ENCODE measurements at places on chromosomes 16 and 17.
A peak's percentile ranks its signal among the peaks of the same experiment; 100 is the strongest.

DNA sequence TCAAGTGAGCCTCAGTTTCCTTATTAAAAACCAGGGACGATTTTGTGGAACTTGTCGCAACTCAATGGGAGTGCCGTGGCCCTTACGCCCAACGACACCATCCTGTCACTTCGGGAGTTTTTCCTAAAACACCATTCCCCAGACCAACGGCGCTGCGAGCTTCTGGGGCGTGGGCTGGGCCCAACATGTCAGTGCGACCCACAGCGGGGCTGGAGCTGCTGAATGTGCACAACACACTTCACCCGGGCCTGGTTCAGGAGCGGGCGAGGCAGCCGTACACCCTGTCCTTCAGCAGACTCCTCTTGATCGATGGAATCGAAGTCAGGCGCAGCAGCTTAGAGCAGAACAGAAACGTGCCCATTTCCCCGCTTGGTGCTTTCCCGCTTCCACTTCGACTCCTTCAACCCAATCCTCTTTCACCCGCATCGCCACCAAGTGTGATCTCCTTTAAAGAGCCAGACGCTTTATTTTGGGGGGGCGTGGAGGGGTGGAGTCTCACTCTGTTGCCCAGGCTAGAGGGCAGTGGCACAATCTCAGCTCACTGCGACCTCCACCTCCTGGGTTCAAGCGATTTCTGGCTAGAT, 13.2 kb upstream of the SLC7A5 start:
- DNase-seq: no peak

- DNase-seq: no peak
These were observed 6.2 kb downstream of the CHAD start for GRCh38 chr17:50462446-50462845.

GRCh38 chr16:59459806-59460205, 725.7 kb upstream of the GOT2 start:
- no peak for DNase-seq

GRCh38 chr16:1062895-1063294, 9.7 kb upstream of the SSTR5 start:
- no peak for DNase-seq

DNA sequence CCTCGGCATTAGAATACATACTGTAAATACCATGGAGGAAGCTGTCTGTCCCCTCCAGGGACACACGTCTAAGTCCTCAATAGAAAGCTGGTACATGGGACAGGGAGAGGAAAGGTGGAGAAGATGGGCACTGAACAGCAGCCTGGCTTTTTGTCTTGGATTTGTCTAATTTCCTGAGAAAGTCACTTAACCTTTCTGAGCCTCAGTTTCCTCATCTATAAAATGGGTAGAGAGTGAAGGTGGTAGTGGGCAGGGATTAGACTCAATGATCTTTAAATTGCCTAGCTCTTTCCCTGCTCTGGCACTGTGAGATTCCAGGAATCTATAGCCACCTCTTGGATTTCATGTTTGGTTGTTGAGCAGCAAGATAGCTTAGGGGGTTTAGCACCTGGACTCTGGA, 96.2 kb downstream of the ASIC2 start:
- no peak for DNase-seq

GRCh38 chr16:1335996-1336395, 2.6 kb downstream of the BAIAP3 start:
- DNase-seq: no peak

DNA sequence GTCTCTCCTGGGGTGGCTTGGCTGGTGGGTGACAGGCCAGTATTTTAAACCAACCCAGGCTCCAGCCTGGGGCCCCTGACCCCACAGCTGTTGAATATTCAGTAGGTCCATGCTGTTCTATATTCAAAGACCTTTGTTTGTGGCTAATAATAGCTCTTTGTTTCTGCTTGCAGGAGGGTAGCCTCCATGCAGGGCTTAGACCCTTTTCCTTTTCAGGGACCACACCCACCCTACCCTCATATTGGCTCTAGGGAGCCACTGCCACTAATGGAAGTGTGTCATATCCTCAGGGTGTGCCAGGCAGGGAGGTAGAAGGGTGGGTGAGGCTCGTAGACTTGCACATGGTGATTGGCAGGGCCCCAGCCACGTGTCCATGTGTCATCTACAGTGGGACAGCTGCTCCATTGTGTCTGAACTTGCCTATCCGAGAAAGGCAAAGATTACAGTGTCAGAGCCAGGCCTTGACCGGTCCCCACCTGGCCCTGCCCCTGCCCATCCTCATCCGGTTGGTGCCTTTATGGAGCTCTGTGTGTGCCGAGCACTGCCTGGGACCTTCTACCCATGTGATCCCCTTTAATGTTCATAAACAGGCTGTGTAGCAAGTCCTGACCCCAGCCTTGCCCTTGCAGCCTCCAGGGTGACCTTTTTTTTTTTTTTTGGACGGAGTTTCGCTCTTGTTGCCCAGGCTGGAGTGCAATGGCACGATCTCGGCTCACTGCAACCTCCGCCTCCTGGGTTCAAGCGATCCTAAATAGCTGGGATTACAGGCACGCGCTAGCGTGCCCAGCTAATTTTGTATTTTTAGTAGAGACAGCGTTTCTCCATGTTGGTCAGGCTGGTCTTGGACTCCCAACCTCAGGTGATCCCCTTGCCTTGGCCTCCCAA, 22.1 kb downstream of the TMC7 start:
- peak; percentile 26 for DNase-seq

DNA sequence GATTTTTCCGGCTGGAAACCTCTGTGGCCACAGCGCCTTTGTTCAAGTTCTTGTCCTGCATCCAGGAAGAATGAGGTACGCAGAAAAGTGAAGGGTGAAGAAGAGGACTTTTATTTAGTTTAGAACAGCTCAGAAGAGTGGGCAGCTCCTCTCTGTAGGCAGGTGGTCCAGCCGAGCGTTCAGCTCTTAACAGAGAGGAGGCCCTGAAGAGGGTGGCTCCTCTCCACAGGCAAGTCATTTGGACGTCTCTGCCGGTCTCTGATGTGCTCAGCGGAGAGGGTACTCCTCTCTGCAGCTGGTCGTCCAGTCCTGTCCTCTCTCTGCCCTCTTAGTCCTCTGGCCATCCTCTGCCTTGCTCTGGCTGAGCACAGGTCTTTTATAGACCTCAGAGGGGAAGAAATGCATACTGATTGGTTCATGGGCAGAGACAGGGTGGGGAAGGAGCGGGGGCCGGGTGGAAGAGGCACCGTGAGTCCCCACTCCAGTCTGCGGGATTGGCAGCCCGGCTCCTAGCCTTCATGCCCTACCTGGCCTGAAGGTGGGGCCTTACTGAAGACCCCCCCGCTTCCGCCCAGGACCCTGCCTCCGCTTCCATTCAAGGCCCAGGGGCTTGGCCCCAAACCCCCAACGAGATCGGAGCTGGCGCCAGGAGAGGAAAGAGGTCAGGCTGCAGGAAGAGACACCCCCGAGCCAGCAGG, 70.0 kb upstream of the NKD1 start:
- DNase-seq: no peak

- DNase-seq: no peak
These were observed 542.4 kb upstream of the C16orf82 start for GRCh38 chr16:26524281-26524680.

GRCh38 chr16:76963614-76964315, 227.2 kb upstream of the MON1B start:
- DNase-seq: no peak

- DNase-seq: peak; percentile 62
These were observed 24.5 kb downstream of the GPR142 start for GRCh38 chr17:74391771-74392170.

- no peak for DNase-seq
These were observed 7.5 kb downstream of the SLC6A4 start for GRCh38 chr17:30228011-30228410.

- DNase-seq: no peak
These were observed 17.5 kb upstream of the C16orf78 start for GRCh38 chr16:49355933-49356665.

DNA sequence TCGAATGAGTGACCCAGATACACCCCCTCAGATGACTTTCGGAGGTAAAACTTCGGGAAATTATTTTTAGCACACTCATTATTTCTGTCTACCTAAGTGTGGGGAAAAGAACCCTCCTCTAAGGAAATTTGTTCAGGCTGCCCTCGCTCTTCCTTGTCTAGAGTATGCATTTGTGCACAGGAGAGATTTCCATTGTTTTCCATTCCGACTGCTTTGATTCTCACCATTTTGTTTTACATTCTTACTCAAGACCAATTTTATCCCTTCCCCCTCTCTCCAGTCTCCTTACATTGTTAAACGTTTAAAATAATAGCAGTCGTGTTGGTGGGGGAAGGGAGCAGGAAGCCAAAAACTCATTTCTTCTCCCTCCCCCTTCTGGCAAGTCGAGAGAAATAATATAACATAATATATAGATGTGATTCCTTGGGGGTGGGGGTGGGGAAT, 1.5 kb upstream of the CHD3 start:
- peak; percentile 57 for DNase-seq

DNA sequence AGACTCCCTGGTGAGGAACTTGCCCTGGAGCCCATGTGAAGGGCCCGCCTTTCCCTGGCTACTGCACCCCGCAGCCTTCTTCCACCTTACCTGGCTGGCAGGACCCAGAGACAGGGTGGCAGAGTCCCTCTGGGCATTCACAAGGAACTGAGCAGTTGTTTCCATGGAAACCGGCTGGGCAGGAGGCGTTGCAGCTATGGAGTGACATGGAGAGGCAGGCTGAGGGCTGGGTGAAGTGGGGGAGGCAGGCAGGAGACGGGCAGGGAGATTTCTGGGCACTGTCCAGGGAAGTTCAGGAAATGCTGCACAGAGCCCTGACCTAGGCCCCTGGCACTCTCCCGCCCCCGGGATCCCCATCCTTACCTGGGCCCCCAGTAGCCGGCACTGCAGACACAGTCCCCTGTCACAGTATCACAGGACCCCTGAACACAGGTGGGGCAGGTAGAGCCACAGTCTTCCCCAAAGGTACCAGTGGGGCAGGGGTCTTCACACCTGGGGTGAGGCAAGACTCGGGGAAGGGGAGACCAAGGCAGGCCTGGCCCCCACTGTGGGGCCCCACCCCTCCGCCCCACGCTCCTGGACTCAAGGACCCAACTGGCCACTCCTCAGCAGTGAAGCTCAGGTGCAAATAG, 5.9 kb downstream of the SCARF1 start:
- DNase-seq: no peak

GRCh38 chr16:54237-54581, 581 bp downstream of the SNRNP25 start:
- DNase-seq: no peak

- DNase-seq: peak; percentile 7
These were observed 145.5 kb upstream of the PMFBP1 start for GRCh38 chr16:72317446-72317845.

- DNase-seq: no peak
These were observed 117.7 kb upstream of the ELAC2 start for GRCh38 chr17:13135506-13135905.

GRCh38 chr17:50988427-50988826, 122.3 kb upstream of the TOB1 start:
- DNase-seq: no peak

DNA sequence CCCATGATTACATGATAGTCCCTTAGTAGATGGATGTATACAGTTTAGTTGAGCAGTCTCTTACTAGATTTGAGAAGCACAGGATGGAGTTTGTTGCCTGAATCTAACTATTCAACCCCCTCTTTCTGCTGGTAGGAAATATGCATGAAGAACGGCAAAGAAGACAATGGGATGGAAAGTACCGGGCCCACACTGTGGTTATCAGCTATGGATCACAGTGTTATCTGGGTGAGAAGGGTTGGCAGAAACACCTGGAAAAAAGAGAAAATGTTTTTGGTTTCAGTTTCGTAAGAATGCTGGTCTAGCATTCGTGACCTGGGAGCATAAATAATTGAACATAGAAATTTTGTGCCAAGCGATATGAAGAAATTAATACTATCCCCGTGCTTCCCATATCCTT, 53.1 kb downstream of the ANKFN1 start:
- no peak for DNase-seq

DNA sequence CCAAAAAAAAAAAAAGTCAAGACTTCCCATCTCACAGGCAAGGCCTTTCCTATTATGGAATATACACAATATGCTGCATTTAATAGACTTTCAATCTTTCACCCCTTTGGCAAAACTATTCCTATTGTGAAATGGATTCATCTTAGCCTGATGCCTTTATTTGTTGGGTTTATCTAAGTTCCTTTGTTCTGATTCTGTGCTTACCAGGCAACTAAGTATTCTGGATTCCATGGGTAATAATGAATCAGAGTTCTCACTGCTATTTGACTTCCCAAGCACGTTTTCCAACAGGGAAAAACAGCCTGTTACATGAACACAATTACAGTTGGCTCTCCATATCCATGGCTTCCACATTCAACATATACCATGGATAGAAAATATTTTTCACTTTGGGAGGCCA, 135.5 kb downstream of the MYO1D start:
- DNase-seq: no peak

GRCh38 chr16:25845901-25846300, 154.1 kb downstream of the HS3ST4 start:
- no peak for DNase-seq

DNA sequence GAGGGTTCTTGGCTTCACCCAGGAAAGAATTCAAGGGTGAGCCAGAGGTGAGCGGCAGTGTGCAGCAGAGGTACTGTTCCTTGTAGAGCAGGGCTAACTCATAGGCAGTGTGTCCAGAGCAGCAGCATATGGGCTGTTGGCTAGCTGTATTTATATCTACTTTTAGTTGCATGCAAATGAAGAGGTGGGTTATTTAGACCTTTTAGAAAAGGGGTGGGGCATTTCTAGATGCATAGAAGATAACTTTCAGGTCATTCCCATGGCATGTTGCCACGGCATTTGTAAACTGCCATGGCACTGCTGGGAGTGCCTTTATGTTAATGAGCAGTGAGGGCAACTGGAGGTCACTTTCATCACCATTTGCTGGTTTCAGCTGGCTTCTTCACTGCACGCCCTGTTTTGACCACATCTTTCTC, 141.0 kb downstream of the STX8 start:
- DNase-seq: no peak

DNA sequence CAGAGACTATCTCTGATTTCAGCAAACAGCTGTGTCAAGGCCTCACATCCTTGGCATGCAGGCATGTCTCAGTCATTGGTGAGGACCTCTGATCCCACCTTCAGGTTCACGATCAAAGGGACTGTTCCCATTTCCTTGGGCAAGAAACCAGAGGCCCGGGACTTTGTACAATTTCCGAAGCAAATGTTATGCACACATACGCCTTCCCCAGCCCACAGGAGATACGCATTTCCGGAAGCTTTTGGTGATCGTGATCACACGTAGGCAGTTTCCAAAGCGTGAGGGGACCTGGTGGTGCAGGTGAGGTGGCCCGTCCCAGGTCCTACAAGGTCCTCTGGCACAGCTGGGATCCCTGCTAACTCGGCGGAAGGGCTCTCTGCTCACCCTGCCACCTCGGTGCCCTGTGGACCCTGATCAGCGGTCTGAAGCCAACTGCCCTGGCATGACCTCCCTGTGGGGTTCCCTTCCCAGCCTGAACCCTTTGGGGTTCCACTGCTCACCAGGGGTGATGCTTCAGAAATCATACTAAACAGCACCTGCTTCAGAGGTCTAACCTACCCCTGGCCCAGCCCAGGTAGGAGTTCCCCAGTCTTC, 28.8 kb upstream of the KLHDC4 start:
- no peak for DNase-seq

GRCh38 chr16:53886482-53887378, 182.8 kb downstream of the FTO start:
- DNase-seq: no peak

All from cerebellar cortex (tissue), 1 donor.